Activated CD8-positive, alpha-beta memory T cell treated with anti-CD3 and anti-CD28 coated beads, Interleukin-2, amount 10 ng/mL, durations not matched to agents 7 days and 5 days (primary cell): ENCODE measurements at places on chromosomes 4 and X. TPM values are rescaled to one million over a fixed set of nuclear protein-coding genes. Genes with fewer than 3 reads are reported as not detected.

DNA sequence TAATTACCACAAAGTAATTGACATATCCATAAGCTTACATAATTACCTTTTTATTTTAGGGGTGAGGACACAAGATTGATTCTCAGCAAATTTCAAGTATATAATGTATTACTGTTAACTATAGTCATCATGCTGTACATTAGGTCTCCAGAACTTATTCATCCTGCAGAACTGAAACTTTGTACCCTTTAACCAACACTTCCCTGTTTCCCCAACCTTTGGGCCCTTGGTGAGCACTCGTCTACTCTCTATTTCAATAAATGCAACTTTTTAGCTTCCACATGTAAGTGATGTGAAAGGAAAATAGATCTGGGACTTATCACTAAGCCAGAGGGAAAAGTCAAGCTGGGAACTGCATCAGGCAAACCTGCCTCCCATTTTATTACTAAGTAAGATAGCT lies 33.6 kb upstream of the CCNG2 start:
- no peaks in the 10 kb centered on the region for H3K36me3 ChIP-seq
- DNase-seq = no peak
- H3K27ac ChIP-seq = no peak overlapping the region
- H3K4me3 ChIP-seq = no peak overlapping the region

GRCh38 chr4:112451831-112452230 lies 64.1 kb downstream of the NEUROG2 start:
- no peak overlapping the region for H3K27ac ChIP-seq
- no peaks in the 10 kb centered on the region for H3K36me3 ChIP-seq
- no peak overlapping the region for H3K4me3 ChIP-seq
- H3K4me1 ChIP-seq = no peaks in the 10 kb centered on the region

DNA sequence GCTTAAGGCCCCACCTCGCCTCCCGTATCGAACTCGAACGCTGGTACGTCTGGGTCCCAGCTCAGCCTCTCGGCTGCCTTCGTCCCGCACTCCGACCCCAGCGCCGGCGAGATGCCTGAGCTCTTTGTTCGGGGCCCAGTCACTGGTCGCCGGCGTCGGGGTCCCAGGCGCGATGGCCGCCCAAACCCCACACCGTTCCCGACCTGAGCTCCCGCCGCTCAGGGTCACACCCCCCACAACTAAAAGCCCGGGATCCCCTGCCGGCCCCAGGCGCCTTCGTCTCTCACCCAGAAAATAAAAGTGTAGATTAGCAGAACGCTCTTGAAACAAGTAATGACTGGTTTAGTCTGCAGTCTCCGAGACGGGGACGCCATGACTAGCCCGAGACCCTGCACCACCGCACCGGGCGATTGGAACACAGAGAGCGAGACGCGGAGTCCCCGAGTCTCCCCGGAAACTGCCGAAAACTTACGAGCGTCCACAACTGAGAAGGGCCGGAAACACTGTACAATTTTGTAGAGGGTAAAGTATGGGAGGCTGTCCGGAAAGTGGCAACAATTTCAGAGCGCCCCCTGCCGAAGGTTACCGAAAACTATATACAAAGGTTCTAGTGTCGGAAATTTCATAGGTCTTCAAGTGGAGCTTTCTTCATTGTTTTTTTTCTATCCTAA lies at the start of gene TSPAN6:
Gene TSPAN6 (minus strand): TSS at position 486 of the 671 bp plus-strand sequence. CDS start 112 bp downstream, at position 374.
- H3K4me1 ChIP-seq = peaks cover 2% of the 10 kb centered on the region
- H3K36me3 ChIP-seq = no peaks in the 10 kb centered on the region
- H3K27me3 ChIP-seq = peaks cover 42% of the 10 kb centered on the region
- no peak within 1 kb of the TSS for H3K27ac ChIP-seq

- H3K36me3 ChIP-seq = no peaks in the 10 kb centered on the region
- H3K27ac ChIP-seq = no peak overlapping the region
- no peak for DNase-seq
- peaks cover 12% of the 10 kb centered on the region for H3K27me3 ChIP-seq
- no peak overlapping the region for H3K4me3 ChIP-seq
Measured at GRCh38 chr4:76539979-76540378, 105.0 kb downstream of the SHROOM3 start.

DNA sequence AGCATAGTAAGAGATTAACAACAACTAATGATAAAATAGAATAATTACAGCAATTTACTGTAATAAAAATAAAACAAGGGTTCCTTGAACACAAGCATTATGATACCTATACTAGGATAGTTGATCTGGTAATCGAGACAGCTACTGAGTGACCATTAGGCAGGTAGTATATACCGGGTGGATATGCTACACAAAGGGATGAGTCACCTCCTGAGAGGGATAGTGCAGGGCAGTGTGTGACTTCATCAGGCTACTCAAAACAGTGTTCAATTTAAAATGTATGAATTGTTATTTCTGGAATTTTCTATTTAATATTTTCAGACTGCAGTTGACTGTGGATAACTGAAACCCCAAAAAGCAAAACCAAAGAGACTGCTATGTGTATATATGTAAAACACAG lies 9.7 kb upstream of the ANTXR2 start:
- H3K4me1 ChIP-seq = peaks cover 20% of the 10 kb centered on the region
- no peak overlapping the region for H3K4me3 ChIP-seq
- H3K27me3 ChIP-seq = peaks cover 12% of the 10 kb centered on the region
- no peak for DNase-seq

- no peak for DNase-seq
- H3K4me1 ChIP-seq = peaks cover 1% of the 10 kb centered on the region
- H3K4me3 ChIP-seq = no peak overlapping the region
- H3K36me3 ChIP-seq = peaks cover 5% of the 10 kb centered on the region
- no peaks in the 10 kb centered on the region for H3K27me3 ChIP-seq
- H3K27ac ChIP-seq = no peak overlapping the region
Measured at GRCh38 chrX:39214387-39215126, 413.3 kb downstream of the MID1IP1 start.

GRCh38 chrX:57294961-57295360 lies 8.5 kb downstream of the FAAH2 start:
- H3K4me1 ChIP-seq = peaks cover 14% of the 10 kb centered on the region
- no peak overlapping the region for H3K27ac ChIP-seq
- H3K36me3 ChIP-seq = peaks cover 16% of the 10 kb centered on the region
- no peak overlapping the region for H3K4me3 ChIP-seq

USP17L21 gene
- total RNA-seq = not detected

DMRTC1 gene
- not detected for total RNA-seq

DCK gene
- 70.7 TPM for total RNA-seq
